Type B pancreatic cell (in vitro differentiated cells): ENCODE measurements at places on chromosomes 12 and 14. TPM values are rescaled to one million over a fixed set of nuclear protein-coding genes. Genes with fewer than 3 reads are reported as not detected.
A peak's percentile ranks its signal among the peaks of the same experiment; 100 is the strongest.

- peaks cover 4% of the 10 kb centered on the region for H3K4me1 ChIP-seq
- peak overlapping the region; percentile 21 for H3K27ac ChIP-seq
- DNase-seq: no peak
- H3K27me3 ChIP-seq: peaks cover 10% of the 10 kb centered on the region
- no peaks in the 10 kb centered on the region for H3K36me3 ChIP-seq
- H3K4me3 ChIP-seq: peak overlapping the region; percentile 6
These were observed 260.3 kb upstream of the DIO3 start for GRCh38 chr14:101301011-101301410.

DNA sequence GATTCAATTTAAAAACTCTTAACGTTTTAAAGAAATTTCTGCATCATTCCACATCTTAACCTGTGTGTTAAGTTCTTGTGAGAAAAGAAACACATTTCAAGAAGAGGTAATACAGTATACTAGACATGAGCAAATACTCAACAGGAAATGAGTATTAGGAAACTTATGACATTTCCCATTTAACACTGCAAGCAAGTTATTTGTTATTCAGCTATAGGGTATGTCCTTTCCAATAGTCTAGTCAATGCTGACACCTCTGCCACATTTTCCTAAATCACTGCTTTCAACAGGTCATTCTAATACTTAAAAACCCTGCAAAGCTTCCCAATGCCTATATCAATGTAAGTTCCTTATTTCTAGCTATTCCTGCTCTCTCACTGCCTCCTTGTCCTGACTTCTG lies 93.1 kb downstream of the DDHD1 start:
- no peak overlapping the region for H3K27ac ChIP-seq
- H3K4me1 ChIP-seq: no peaks in the 10 kb centered on the region
- no peaks in the 10 kb centered on the region for H3K27me3 ChIP-seq
- DNase-seq: no peak

GRCh38 chr14:80468331-80469122 lies 257.2 kb upstream of the DIO2 start:
- peaks cover 4% of the 10 kb centered on the region for H3K4me1 ChIP-seq
- H3K27me3 ChIP-seq: no peaks in the 10 kb centered on the region
- DNase-seq: no peak
- peaks cover 4% of the 10 kb centered on the region for H3K36me3 ChIP-seq

- no peak for DNase-seq
- H3K36me3 ChIP-seq: no peaks in the 10 kb centered on the region
- H3K4me3 ChIP-seq: no peak overlapping the region
- peaks cover 13% of the 10 kb centered on the region for H3K4me1 ChIP-seq
- H3K27ac ChIP-seq: no peak overlapping the region
These were observed 323.3 kb downstream of the CCER1 start for GRCh38 chr12:90631591-90632212.

DNA sequence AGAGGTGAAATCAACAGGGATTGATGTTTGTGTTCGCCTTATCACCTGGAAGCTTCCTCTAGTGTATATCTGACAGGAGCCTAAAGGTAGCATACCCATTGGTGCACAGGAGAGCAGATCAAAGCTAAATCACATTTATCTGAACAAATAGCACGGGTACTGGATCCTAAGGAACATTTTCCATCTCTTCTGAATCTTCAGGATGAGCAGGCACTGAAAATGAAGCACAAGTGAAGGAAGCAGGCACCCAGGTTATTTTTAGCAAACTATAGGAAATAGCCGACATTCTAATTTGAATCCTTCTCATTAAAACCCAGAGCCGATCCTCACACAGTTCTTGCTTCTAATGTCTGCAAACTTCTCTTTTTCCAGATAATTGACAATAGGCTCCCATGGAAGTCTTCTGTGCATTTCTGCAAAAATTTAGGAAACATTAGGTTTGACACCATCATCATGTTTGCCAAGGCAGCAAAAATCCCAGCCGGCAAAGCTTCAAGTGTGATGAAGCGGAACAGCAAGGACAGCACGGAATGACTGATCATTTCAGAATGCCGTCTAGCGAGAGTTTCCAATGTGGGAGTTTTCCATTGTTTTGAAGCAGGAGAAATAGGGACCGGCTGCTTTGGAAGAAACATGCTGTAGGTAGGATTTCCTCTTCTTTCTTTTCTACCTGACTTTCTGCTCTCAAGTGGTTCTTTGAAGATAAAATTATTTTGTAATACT lies 24.3 kb upstream of the RGS6 start:
- DNase-seq: no peak
- H3K27me3 ChIP-seq: peaks cover 24% of the 10 kb centered on the region
- H3K4me3 ChIP-seq: no peak overlapping the region
- no peak overlapping the region for H3K27ac ChIP-seq
- no peaks in the 10 kb centered on the region for H3K36me3 ChIP-seq

GRCh38 chr12:115871714-115872113 lies 405.8 kb downstream of the MED13L start:
- no peaks in the 10 kb centered on the region for H3K36me3 ChIP-seq
- H3K27me3 ChIP-seq: no peaks in the 10 kb centered on the region
- H3K4me1 ChIP-seq: peaks cover 16% of the 10 kb centered on the region
- H3K4me3 ChIP-seq: no peak overlapping the region
- DNase-seq: no peak
- H3K27ac ChIP-seq: peak overlapping the region; percentile 89

DNA sequence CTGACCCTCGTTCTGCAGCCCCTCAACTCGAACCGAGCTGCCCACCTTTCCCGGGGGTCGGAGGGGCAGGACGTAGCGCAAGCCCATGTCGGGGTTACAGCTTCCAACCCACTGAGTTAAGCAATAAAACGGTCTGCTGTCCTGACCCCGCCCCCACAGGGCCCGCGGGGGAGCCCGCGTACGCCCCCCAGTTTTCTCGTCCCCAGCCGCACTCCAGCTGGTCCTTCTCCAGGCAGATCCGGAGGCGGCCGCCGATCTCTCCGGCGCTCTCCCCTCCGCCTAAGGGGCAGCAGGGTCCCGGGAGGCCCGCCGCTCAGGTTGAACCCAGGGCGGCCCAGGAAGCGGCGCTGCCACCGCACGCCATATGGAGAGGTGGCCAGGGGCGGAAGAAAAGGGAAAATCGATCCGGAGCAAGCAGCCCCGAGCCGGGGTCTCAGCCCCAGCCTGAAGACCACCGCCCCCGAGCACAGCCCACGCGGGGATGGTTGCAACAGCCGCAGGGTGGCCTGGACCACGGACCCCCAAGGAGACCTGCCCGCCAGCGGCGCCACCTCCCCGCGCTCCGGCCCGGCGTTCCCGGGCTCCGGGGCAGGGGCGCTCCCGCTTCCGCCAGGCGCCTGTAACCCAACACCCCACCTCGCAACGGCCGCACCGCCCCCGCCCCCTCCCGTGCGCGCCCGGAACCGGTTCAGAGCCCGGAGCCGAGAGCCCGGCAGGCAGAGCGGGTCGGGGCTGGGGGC lies 760 bp downstream of the ACTN1 start:
- peak; percentile 80 for DNase-seq
- peak overlapping the region; percentile 97 for H3K4me3 ChIP-seq
- H3K27ac ChIP-seq: peak overlapping the region; percentile 77
- H3K4me1 ChIP-seq: peaks cover 49% of the 10 kb centered on the region
- H3K36me3 ChIP-seq: peaks cover 20% of the 10 kb centered on the region
- no peaks in the 10 kb centered on the region for H3K27me3 ChIP-seq

GRCh38 chr12:66352899-66353298 lies 50.6 kb downstream of the HELB start:
- peaks cover 8% of the 10 kb centered on the region for H3K36me3 ChIP-seq
- no peak overlapping the region for H3K4me3 ChIP-seq
- no peak overlapping the region for H3K27ac ChIP-seq
- no peak for DNase-seq

- peaks cover 13% of the 10 kb centered on the region for H3K27me3 ChIP-seq
- no peak overlapping the region for H3K27ac ChIP-seq
- no peak overlapping the region for H3K4me3 ChIP-seq
- H3K36me3 ChIP-seq: no peaks in the 10 kb centered on the region
These were observed 126.9 kb downstream of the GALC start for GRCh38 chr14:87866116-87866515.

- peaks cover 20% of the 10 kb centered on the region for H3K36me3 ChIP-seq
- H3K27ac ChIP-seq: no peak overlapping the region
- DNase-seq: no peak
- H3K4me3 ChIP-seq: no peak overlapping the region
These were observed 140.0 kb downstream of the KICS2 start for GRCh38 chr12:64082116-64082515.

GRCh38 chr12:123445388-123446332 lies 9.2 kb upstream of the RILPL2 start:
- DNase-seq: no peak
- peaks cover 15% of the 10 kb centered on the region for H3K4me1 ChIP-seq
- peak overlapping the region; percentile 67 for H3K27ac ChIP-seq
- H3K27me3 ChIP-seq: no peaks in the 10 kb centered on the region

DNA sequence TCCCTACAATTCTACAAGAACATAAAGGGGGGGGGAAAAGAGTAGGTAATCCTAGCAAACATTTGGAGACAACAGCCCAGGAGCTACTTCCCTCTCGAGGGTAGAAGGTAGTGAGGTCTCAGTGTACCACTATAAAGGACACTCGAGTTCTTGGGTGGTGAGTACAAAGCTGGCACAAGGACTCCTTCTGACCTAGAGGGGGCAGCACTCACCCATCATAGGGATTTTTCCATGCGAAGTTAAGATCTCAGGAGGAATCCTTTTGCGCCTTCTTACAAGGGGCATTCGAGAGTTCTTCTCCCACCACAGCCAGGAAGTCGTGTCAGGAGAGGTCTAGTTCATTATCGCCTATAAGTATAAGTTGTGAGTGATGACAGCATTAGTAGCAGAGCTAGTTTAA lies 200.2 kb upstream of the RBM19 start:
- DNase-seq: no peak
- H3K36me3 ChIP-seq: no peaks in the 10 kb centered on the region
- H3K4me1 ChIP-seq: no peaks in the 10 kb centered on the region
- no peak overlapping the region for H3K4me3 ChIP-seq
- peaks cover 82% of the 10 kb centered on the region for H3K27me3 ChIP-seq
- H3K27ac ChIP-seq: no peak overlapping the region

- H3K4me3 ChIP-seq: no peak overlapping the region
- H3K36me3 ChIP-seq: no peaks in the 10 kb centered on the region
- peaks cover 24% of the 10 kb centered on the region for H3K27me3 ChIP-seq
- no peak overlapping the region for H3K27ac ChIP-seq
- no peaks in the 10 kb centered on the region for H3K4me1 ChIP-seq
- no peak for DNase-seq
These were observed 15.5 kb upstream of the CLEC2A start for GRCh38 chr12:9947674-9948073.

DNA sequence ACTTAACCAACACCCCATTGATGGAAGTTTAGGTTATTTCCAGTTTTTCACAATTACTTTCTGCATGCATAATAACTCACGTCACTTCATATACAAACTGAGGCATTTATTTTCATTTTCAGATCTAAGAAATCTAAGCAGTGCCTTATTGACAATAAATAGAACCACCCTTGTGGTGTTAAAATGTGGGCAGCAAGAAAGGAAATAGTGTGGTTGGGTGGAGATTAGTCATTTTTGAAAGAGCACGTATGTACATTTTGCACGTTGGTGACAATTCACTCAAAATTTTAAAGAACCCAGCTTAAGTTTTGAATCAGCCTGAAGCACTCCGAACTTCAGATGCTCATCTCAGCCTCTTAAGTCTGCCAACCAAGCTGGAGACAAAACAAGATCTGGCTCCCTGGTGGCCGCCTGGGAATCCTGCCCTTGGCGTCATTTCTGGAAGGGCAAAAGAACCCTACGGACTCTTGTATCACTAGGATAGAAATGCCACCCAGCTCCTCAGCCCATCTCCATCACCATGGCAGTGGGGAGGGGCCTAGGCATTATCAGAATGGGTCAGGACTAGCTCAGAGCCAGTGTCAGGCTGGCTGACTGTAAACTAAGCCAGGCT lies 89.5 kb upstream of the BCL2L14 start:
- H3K4me3 ChIP-seq: no peak overlapping the region
- H3K27me3 ChIP-seq: peaks cover 4% of the 10 kb centered on the region
- no peaks in the 10 kb centered on the region for H3K4me1 ChIP-seq
- H3K36me3 ChIP-seq: no peaks in the 10 kb centered on the region
- no peak overlapping the region for H3K27ac ChIP-seq
- DNase-seq: no peak

DNA sequence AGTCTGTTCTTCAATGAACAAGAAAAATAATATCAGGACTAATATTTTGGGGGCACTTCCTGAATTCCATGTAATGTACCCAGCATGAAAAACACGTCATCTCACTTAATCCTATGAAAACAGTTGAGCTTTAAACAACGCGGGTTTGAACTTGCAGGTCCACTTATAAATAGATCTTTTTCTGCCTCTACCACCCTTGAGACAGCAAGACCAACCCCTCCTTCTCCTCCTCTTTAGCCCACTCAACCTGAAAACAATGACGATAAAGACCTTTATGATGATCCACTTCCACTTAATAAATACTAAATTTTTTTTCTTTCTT lies 203.9 kb upstream of the KRR1 start:
- no peaks in the 10 kb centered on the region for H3K27me3 ChIP-seq
- peaks cover 55% of the 10 kb centered on the region for H3K4me1 ChIP-seq
- no peak for DNase-seq

- peak overlapping the region; percentile 92 for H3K4me3 ChIP-seq
- peaks cover 45% of the 10 kb centered on the region for H3K4me1 ChIP-seq
- no peak for DNase-seq
- peaks cover 12% of the 10 kb centered on the region for H3K36me3 ChIP-seq
These were observed 390 bp downstream of the JKAMP start for GRCh38 chr14:59484639-59485175.

DNA sequence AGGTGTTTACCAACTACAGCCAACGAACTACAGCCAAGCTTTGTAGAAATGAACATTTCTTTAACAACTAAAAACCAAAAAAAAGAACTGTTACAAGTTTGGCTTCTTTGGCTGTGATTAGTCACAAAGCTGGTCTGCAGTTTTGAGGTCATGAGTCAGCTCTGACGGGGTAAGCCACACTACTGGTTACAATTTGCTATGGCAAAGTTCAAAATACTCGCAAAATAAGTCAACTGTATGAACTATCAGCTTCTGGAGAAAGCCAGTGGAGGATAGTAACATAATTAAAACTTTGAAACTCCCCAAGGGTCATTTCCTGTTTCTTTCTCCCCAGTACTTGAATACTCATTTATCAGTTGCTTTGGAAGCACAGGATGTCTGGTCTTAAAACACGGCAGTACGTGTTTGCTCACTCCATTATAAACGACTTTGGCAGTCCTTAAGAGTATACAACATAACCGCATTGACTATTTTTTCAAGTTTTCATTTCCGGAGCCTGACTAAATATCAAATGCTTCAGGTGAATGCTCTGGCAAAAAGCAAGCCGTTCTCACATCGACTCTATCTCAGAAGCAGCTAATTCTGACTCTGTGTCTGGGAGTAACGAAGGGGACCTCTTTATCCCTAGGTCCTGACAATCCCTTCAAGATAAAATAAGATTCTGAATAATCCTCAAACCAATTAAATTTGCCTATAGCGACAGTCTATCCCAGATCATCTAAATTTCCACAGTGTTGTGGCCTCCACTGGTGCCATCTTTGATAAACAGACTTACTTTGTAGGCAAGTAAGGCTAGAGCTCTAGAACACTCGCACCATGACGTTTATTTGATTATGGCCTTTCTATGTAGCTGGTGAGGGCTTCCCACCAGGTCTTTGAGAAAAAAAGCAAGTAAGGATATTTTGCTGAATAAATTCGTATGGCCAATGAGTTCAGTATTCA lies 10.6 kb downstream of the PHLDA1 start:
- DNase-seq: no peak
- H3K4me1 ChIP-seq: peaks cover 47% of the 10 kb centered on the region
- peak overlapping the region; percentile 73 for H3K27ac ChIP-seq
- no peaks in the 10 kb centered on the region for H3K27me3 ChIP-seq

ASCL1 gene
- total RNA-seq: 7.5 and 10.4 TPM in 2 replicates

SERPINA9 gene
- not detected in 2 replicates for total RNA-seq

LTB4R2 gene
- 6.5 and 9.4 TPM in 2 replicates for total RNA-seq

NUBPL gene
- total RNA-seq: 14.5 and 16.5 TPM in 2 replicates

B4GALNT1 gene
- total RNA-seq: 0.64 and 5.9 TPM in 2 replicates

SIX4 gene
- 18.2 and 26.0 TPM in 2 replicates for total RNA-seq

KCNMB4 gene
- total RNA-seq: 3.9 and 8.4 TPM in 2 replicates

NTN4 gene
- total RNA-seq: 21.2 and 23.5 TPM in 2 replicates

P2RX2 gene
- 2.8 and 5.4 TPM in 2 replicates for total RNA-seq

CELA1 gene
- not detected in 2 replicates for total RNA-seq

PPP2R3C gene
- total RNA-seq: 25.2 and 29.0 TPM in 2 replicates

PTPRB gene
- 1.2 and 4.2 TPM in 2 replicates for total RNA-seq
